Right cardiac atrium (tissue), 5 donors: ENCODE measurements at places on chromosomes 1 and 21.

GRCh38 chr1:39418236-39418635 lies 73.2 kb upstream of the BMP8A start:
- no peak for DNase-seq

GRCh38 chr1:156260896-156261295 lies 13.0 kb upstream of the PAQR6 start:
- no peak for DNase-seq

DNA sequence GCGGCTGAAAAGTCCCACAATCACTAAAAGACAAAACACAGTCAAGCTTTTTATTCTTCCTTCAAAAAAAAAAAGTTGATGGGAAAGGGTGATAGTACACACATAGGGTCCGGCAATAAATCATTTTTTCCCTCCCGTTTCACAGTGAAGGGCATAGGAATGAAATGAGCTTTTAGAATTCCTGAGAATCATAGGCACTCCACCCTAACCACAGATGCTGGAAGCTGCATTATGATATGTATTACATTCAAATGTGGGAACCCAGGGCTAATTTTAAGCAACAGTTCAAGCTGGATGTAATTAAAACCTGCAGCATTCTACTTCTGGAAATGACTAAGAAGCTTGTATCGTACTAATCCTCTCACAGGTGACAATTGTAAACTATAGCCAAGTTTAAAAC lies 75.7 kb upstream of the KCNJ15 start:
- DNase-seq = no peak

DNA sequence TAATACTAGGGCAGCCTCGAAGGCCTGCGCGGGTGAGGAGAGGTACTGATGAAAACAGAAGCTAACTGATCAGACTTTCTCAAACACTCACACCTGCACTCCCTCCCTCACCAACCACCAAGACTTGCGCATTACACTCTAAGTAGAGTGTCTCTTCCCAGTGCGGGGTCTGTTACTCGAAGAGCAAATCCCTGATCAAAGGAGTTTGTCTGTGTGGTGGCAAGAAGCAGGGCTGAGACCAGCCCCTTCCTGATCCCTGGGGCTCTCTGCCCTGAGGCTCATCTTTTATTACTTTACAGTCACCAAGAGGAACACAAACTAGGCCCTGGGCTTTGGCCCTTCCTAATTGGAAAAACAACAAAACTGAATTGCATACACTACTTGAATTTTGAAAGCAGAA lies 19.5 kb upstream of the TSNAX start:
- no peak for DNase-seq

- no peak for DNase-seq
These were observed 120.6 kb upstream of the LMO4 start for GRCh38 chr1:87208080-87208479.

- no peak for DNase-seq
These were observed 36.3 kb upstream of the COL6A1 start for GRCh38 chr21:45945066-45945867.

- DNase-seq = no peak
These were observed 3.1 kb downstream of the TNNT2 start for GRCh38 chr1:201374364-201374763.

DNA sequence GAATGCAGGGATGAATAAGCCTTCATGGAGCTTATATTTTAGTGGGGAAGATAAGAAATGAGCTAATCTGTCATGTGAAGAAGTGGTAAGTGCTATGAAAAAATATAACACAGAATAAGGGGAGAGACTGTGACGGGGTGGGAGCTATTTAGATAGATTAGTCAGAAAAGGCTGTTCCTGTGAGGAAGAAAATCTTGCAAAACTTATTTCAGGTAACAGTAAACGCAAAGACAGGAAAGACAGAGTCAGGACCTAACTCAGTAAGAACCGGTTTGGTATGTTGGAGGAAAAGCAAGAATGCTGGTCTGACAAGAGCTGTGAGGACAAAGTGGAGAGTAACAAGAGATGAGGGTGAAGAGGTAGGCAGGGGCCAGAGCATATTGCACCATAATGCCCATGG lies 22.0 kb downstream of the GNAI3 start:
- DNase-seq = no peak

DNA sequence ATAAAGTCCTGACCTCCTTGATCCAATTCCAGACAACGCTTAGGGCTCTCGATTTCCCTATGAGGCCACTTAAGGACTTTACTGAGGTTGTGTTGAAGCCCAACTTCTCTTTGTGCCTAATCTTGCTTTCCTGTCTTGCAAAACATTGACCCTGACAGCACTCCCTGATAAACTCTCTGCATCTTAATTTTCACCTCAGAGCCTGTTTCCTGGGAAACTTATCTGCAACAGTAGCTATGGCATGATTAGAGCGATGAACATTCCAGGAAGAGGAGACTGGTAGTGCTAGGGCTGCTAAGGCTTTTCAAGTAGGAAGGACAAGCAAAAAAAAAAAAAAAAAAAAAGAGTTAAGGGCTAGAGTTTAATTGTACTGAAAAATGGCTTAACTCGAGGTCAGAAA lies 118.9 kb downstream of the RGS21 start:
- no peak for DNase-seq

DNA sequence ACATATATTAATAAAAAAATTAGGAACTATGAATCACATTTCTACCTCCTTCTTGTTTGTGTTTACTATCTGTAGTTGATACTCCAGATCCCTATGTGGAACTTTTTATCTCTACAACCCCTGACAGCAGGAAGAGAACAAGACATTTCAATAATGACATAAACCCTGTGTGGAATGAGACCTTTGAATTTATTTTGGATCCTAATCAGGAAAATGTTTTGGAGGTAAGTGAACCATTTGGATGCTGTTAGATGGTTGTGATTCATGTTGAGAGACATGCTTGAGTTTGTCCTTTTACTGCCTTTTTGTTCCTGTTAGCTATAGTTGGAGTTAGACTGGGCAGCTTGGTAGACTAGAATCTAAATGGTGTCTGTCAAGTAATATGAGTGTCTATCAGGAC lies 64.2 kb downstream of the PLA2G4A start:
- DNase-seq = no peak

DNA sequence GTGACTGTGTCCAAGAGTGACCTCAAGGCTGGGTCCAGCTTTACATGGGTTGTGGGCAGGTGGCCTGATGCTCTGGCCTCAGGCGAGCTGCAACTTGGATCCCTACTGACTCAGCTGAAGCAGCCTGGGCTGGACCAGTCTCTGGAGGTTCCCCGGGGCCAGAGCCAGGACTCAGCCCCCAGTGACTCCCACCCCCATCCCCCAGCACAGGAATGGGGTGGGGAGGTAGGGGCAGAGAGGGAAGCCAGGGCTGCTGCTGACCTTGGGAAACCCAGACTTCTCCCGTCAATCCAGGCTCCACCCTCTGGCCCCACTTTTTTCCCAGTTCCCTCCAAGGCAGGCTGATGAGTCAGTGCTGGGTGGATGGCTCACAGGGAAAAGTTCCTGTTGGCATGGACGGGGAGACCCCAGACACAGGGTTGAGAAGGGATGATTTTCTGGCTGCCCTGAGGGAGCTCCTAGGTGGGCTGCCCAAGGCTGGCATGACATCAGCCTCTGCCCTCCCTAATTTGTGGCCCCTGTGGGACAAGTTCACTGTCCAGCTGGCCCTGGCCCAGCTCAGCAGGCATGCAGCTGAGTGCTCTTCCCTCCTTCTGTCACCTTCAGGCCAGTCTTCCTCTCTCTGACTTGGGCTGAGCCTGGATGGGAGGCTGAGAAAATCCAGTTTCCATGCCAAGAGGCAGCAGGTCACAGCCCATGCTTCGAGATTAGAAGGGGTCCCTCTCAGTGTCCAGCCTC lies 2.2 kb downstream of the ZC3H12A start:
- DNase-seq = peak; percentile 84

GRCh38 chr1:100627054-100627716 lies 89.2 kb downstream of the GPR88 start:
- no peak for DNase-seq

- no peak for DNase-seq
These were observed 7.0 kb downstream of the FBLIM1 start for GRCh38 chr1:15765495-15766194.

DNA sequence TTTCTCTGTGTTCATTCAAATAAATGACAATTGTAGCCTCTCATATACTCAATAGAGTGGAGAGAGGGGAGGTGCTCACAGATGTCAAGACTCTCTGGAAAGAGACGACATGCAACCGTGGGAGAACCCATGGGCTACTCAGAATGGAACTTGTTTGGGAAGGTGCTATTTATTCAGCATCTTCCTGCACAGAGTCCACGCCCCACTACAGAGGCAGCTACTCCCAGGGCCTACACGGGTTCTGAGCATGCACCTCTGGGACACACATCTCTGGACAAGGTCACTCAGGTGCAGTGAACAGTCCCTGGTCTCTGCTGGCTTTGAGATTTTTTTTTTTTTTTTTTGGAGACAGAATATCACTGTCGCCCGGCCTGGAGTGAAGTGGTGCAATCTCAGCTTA lies 64.1 kb downstream of the NID1 start:
- no peak for DNase-seq

DNA sequence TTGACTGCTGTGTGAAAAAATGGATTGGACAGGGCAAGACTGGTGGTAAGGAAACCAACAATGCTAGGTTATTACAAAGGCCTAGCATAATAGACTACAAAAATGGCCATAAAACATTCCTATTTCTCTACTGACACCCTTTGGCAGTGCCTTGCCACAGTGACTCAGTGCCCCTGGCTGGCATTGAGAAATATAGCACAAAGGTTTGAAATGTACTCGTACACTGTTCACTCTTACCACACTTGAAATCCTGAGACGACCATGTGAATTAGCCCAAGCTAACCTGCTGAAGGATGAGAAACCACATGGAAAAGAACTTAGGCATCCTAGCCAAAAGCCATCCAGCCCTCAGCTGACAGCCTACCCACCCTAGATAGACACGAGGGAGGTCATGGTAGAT lies 149.8 kb upstream of the PALMD start:
- DNase-seq = no peak

GRCh38 chr1:116674751-116675150 lies 7.2 kb upstream of the IGSF3 start:
- DNase-seq = no peak

- no peak for DNase-seq
These were observed 114.8 kb downstream of the LAMC2 start for GRCh38 chr1:183300828-183301227.

DNA sequence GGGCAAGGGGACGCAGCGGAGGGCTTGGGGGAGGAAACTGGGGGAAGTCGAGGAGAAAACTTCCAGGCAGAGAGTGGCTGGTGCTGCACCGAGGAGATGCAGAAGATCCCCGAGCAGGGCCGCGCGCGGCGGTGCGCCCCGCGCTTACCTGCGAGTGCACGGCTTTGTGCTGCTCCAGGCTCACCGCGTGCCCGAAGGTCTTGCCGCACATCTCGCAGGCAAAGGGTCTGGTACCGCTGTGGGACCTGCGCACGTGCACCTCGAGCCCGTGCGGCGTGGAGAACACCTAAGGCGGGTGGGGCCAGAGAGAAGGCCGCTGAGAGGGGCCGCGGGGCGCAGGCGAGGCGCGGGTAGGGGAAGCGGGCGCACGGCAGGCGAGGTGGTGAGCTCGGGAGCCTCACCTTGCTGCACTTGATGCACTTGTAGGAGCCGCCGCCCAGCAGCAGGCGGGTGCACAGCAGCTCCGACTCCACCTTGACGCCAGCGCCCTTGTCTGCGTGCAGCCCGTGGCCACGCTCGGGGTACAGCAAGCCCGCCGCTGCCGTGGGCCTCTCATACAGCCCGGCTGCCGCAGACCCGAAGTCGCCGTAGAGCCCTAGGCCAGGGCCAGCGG lies 6.4 kb downstream of the GFI1 start:
- DNase-seq = no peak

- DNase-seq = peak; percentile 87
These were observed 69.9 kb downstream of the NAV1 start for GRCh38 chr1:201608635-201609395.

DNA sequence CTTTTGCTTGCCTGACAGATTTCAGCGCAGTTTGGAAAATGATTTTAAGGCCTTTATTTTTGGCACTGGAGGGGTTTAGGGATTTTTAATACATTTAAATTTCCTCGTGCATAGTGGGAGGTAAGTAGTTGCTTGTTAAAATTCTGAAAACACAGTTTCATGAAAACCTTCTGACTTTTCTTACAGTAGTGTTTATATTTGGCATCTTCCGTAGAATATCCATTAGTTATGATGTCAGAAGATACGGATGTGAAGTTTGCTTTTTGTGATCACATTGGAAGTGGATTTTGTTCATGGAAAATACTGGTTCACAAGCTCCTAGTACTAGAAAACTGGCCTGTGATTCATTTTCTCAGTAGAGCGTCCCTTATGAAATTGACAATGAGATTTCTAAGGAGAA lies 1.3 kb downstream of the RABGAP1L start:
- no peak for DNase-seq

DNA sequence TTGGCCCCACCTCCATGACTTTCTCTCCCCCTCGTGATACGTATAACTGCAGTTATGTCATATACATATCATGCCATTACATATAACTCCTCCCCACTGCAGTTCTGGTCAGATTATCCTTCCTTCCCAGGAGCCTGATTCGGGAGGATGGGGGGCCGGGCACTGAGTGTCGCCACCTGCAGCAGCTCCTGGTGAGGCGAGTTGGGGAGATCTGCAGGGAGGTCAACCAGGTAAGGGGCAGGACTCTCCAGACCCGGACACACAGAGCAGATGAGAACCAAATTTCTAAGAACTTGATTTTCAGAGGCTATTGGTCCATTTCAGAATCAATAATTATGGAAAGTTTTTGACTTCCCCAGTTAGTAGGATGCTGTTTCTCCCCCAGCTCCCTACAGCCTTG lies 19.5 kb downstream of the HYI start:
- no peak for DNase-seq

GRCh38 chr1:214453109-214453722 lies 98.2 kb downstream of the PTPN14 start:
- no peak for DNase-seq

- DNase-seq = no peak
These were observed 109.1 kb upstream of the HOOK1 start for GRCh38 chr1:59705466-59706302.

GRCh38 chr1:151156515-151156819 lies at the start of gene TNFAIP8L2:
Gene TNFAIP8L2, plus strand, starts transcription at chr1:151156649. Its CDS starts 2,049 bp downstream, at chr1:151158698.
- peak; percentile 51 for DNase-seq

GRCh38 chr21:46151989-46152926 lies 3.1 kb downstream of the FTCD start:
- DNase-seq = peak; percentile 12

GRCh38 chr1:203871114-203871880 lies 9.9 kb downstream of the SNRPE start:
- DNase-seq = no peak

- no peak for DNase-seq
These were observed 156.2 kb upstream of the SPAG17 start for GRCh38 chr1:118340928-118341910.
